ENCODE measurements at places on chromosomes 12 and 14.

- no peak for DNase-seq
These were observed 15.1 kb downstream of the EPYC start for GRCh38 chr12:90989686-90990111.

GRCh38 chr14:39762576-39763401 is 330.6 kb upstream of the FBXO33 start:
- DNase-seq: no peak

DNA sequence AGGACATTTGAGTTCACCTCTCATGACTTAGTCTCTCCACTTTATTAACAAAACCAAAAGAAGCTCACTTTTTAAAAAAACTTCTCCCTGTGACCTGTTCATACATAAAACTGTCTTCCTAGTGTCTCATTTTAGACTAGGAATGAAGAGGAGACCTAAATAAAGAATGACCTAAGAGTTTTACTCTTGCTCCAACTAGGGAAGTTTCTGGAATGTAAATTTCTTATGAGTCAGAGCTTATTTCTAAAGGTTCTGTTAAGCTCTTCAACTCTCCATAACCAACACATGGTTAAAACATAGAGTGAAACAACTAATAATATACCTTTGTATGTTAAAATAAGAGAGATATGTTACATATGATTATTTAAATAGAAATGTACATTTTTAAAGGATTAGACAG is 369.8 kb downstream of the EMP1 start:
- DNase-seq: no peak

GRCh38 chr14:93330609-93331000 is 2.2 kb downstream of the BTBD7 start:
- DNase-seq: no peak

- no peak for DNase-seq
These were observed 263.2 kb upstream of the ATP2B1 start for GRCh38 chr12:89971880-89972279.

GRCh38 chr12:76137606-76138005 is 53.1 kb upstream of the NAP1L1 start:
- no peak for DNase-seq

DNA sequence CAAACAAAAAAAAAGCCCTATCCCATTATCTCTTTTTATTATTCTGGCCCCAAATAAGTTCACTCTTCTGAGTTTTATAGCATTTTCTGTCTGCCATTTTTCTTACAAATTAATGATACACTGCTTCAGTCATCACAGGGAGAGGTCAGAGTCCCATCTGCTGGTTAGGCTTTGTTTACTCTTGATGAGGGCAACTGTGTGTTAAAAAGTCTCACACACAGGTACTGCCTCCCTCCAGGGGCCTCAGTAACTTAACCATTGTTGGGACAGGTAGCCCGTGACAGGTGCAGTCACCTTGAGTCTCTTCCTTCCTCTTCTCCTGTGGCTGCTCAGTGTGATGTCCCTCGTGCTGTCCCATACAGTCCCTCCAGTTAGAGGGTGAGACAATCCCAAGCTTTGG is 45.5 kb upstream of the SEL1L start:
- no peak for DNase-seq

- no peak for DNase-seq
These were observed 174.9 kb downstream of the BCAT1 start for GRCh38 chr12:24773996-24774395.

DNA sequence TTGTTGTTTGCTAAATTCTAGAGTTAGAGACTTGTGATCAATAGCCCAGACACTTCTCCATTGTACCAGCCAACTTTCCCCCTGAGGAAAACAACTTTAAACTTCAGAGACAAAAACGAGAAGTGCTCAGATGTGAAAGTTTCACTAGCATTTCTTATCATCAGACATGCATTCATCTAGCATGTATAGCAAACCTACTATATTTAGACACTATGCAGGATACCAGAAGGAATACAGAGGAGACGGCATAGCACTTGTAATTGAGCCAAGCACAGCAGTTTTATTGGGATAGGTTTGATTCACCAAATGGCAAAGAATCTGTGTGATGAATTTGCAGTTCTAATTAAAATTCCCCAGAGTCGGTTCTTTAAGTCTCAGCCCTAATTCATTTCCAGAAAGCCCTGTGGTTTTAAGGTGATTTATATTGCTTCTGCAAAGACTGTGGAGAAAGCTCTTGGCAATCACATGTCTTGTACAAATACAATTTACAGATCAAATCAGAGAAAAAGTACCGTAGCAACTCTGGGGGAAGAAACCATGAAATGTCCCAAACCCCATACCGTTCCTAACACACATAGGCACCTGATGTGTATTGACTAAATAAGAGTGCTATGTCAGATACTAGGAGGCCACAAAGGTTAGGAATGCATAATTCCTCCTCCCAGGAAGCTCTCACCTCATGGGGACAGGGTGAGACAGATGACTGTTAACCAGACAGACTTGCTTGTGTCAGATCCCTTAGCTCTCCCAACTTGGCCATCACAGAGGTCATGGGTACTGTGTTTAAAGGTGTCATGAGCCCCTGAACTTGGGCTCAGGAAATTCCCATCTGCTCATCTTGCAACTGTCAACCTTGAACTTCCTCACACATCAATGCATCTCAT is 69.6 kb upstream of the KRAS start:
- DNase-seq: no peak
